ENCODE measurements at places on chromosomes 12 and 14. TPM values are rescaled to one million over a fixed set of nuclear protein-coding genes. Genes with fewer than 3 reads are reported as not detected.
A peak's percentile ranks its signal among the peaks of the same experiment; 100 is the strongest.

PRICKLE1 gene
- total RNA-seq, result 2.4 TPM

POTEG gene
- 0.45 TPM for total RNA-seq

KCNH5 gene
- total RNA-seq, result 3.7 TPM

DNA sequence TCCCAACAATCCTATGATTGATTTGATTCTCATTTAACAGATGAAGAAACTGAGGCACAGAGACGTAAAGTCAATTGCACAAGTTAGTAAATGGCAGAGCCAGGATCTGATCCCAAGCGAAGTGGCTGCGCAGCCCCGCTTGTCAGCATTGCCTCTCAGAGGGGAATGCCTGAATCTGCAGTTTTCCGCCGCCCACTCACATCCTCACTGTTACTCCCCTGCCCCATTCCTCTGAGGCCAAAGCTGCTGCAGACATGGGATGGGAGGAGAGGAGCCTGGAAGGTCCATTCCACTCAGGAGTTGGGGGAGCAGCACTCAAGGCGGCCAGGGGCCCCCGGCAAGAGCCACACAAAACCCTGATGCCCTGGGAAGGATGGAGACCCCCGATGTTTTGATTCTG, 1.0 kb downstream of the NRIP2 start:
- no peak for DNase-seq

DNA sequence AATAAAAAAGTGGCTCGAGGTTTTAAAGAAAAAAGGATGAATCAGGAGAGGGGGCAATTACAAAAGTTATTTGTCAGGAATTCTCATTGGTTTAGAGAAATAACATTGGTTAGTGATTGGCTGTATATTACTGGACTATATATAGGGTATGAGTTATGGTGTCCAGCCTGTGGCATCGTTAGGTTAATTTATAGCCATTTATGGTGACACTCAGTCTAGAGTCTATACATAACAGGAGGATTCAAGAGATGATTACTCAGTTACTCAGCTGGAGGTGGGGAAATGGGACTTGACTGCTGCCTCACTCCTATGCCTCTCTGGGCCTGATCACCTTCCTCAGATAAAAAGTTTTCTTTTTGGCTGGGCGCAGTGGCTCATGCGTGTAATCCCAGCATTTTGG, 25.6 kb upstream of the NFYB start:
- DNase-seq, result no peak

GRCh38 chr14:54719406-54719805, 152.5 kb downstream of the SAMD4A start:
- DNase-seq, result no peak

DNA sequence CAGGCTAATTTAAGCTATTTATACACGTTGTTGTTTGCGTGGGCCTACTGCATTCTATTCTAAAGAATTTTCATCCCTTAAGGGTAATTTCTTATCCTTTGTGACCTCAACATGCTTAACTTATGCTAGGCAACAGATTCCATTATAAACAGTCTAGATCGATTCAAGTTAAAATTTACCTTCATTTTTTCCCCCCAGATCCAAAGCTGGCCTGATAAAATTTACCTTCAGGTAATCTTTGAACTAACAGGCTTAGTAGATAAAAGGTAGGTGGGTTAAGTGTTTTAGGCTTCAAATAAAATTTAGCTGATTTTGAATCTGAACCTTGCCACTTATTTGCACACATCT, 389 bp upstream of the CCNB1IP1 start:
- no peak for DNase-seq

GRCh38 chr12:109387425-109388166, 39.9 kb downstream of the MYO1H start:
- DNase-seq, result peak; percentile 37

DNA sequence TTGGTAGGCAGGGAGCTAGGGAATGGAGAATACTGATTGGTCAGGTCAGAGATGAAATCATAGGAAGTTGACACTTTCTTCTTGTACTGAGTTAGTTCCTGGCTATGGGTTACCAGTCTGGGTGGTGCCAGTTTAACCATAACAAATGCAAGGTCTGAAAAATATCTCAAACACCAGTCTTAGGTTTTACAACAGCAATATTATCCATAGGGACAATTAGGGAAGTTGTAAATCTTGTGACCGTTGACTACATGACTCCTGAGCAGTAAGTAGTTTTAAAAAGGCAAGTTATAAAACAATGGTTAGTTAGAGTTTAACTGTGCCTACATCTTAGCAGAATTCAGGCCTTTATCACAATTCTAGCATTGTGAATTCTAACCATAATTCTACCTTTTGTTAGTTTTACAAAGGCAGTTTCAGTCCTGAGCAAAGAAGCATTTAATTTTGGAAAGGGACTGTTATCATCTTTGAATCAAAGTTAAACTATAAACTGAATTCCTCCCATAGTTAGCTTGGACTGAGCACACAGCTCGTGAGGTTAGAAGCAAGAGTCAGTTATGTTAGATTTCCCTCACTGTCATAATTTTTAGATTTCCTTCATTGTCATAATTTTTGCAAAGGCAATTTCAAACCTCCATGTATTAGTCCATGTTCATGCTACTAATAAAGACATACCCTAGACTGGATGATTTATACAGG, 19.7 kb upstream of the MON2 start:
- no peak for DNase-seq

DNA sequence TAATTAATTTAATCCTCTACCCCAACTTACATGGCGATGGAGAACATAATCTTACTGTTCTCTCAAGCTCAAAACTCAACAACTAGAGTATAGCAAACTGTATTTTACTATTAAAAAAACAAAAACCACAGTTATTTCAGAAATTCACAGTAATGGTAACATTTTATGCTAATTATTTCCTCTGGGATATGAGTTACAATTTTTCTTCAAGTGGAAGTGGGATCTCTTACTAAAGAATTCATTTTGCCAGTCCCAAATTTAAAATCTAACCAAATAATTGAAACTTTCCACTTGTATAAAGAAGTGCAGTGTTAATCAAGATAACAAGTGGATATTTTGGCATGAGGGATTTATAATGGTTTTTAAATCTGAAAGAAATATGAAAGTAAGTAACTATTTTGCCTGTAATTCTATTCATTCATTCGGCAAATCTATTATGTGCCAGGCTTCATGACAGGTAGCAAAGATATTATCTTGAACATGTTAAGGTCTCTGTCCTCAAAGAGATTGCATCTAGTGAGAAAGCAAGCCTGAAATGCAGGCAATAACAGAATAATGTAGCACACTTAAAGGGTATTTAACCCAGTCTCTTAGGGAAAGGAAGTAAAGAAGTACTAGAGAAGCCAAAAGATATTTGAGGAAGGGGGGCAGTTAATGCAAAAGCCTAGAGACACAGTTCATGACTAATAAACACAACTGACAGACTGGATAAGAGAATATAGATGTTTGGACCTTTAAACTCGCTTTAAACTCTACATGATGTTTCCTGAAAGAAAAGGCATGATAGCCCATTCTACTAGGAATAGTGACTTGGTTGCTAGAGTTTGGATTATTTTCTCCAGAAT, 44.0 kb downstream of the TAOK3 start:
- no peak for DNase-seq

DNA sequence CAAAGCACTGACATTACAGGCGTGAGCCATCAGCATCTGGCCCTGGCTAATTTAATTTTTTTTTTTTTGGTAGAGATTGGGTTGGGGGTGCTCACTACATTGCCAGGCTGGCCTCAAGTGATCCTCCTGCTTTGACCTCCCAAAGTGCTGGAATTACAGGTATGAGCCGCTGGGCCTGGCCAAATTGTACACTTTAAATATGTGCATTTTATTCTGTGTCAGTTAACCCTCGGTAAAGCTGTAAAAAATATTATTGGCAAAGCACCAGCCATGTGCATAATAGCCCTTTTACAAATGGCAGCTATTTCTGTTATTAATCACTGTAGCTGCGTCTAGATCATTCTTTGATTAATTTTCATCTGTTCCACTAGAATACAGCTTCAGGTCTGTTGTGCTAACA, 12.0 kb downstream of the TMEM119 start:
- no peak for DNase-seq

- DNase-seq, result no peak
Observed at GRCh38 chr12:32201096-32201495, 94.4 kb downstream of the BICD1 start.

DNA sequence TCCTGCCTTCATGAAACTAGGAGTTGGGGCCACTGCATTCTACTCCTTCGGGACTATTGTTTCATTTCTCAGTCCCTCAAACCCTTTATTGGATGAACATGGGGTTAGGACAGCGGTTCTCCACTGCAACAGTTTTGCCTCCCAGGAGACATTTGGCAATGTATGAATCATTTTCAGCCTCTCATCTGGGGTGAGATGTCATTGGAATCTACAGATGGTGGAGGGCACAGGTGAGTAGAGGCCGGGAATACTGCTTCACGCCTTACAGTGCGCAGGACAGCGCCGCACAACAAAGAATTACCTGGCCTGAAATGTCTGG, 649 bp upstream of the GNPNAT1 start:
- no peak for DNase-seq

- peak; percentile 96 for DNase-seq
Observed at GRCh38 chr14:94598816-94599655, 13.2 kb upstream of the SERPINA3 start.

- DNase-seq, result no peak
Observed at GRCh38 chr12:54200412-54200811, 11.6 kb upstream of the SMUG1 start.

GRCh38 chr12:87233671-87234070, 795.5 kb downstream of the C12orf50 start:
- DNase-seq, result no peak
